Posterior cingulate gyrus (tissue), 11 donors: ENCODE measurements at places on chromosomes 4 and X.

DNA sequence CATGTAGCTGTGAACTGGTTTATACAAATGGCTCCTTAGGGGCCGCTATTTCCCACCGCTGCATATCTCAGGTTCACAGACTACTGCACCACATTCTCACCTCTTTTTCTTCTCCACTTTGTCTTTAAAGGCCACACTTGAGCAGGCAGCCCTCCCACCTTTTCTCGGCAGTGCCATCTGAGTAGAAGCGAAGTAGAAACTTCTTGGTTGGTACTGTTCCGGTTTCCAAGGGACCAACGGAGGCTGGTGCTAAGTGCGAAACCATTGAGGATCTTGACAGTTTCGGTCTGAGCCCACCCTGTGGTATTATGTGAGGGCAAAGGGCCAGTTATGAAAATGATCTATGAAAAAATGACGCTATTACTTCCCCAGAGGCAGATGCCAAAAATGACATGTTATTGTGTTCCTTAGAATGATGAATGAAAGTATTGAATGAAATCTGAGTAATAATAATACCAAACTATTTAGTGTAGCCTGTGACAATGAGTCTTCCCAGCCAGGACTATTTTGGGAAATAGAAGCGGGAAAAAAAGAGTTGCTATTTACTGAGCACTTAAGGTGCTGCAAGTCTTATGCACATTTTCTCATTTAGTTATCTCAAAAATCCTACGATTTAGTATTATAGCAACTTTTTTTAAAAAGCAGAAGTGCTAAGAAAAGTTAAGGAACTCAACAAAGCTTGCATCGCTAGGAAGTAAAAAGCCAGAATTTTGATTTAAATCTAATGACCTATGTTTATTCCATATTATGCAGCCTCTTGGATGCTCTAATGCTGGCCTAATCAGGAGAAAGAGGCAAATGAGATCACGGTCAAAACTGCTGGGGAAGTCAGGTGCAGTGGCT lies 29.6 kb upstream of the CHRNA9 start:
- no peak for DNase-seq

GRCh38 chr4:152478461-152479237 lies 57.2 kb downstream of the FBXW7 start:
- no peak for DNase-seq

- DNase-seq = no peak
These were observed 1284.0 kb downstream of the RAPGEF2 start for GRCh38 chr4:160386846-160387245.

DNA sequence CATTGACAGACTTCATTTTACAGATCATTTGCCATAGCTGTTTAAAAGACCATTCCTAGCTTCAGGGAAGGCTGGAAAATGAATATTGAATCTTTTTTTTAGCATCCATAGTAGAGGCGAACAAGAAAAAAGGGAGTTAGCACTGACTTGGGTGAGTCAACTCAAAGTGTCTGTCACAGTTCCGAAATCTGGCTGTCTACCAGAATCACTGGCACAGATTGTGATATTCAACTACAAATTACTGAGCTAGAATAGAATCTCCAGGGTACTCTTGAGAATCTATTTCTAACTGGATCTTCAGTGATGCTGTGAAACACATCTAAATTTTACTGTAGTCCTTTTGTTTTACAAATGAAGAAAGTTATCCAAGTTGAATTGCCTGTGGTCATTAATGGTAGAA lies 31.5 kb downstream of the SEC24B start:
- no peak for DNase-seq

DNA sequence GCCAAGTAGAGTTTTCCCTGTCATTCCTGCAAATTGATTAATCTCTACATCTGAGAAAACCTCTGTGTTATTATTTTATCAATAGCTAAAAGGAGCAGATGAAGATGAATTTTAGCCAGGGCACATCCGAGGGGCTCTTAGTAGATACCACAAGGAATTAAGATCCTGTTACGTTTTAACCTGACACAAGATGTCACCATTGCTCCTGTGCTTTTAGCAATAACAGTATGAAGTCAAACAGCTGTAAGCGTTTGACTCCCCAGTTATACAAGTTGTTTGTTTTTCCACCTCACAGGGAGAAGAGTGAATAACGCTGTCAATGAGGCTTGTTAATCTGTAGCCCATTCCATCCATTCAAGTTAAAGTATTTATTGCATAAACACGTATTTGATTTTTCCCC lies 76.0 kb upstream of the AP1S2 start:
- no peak for DNase-seq

DNA sequence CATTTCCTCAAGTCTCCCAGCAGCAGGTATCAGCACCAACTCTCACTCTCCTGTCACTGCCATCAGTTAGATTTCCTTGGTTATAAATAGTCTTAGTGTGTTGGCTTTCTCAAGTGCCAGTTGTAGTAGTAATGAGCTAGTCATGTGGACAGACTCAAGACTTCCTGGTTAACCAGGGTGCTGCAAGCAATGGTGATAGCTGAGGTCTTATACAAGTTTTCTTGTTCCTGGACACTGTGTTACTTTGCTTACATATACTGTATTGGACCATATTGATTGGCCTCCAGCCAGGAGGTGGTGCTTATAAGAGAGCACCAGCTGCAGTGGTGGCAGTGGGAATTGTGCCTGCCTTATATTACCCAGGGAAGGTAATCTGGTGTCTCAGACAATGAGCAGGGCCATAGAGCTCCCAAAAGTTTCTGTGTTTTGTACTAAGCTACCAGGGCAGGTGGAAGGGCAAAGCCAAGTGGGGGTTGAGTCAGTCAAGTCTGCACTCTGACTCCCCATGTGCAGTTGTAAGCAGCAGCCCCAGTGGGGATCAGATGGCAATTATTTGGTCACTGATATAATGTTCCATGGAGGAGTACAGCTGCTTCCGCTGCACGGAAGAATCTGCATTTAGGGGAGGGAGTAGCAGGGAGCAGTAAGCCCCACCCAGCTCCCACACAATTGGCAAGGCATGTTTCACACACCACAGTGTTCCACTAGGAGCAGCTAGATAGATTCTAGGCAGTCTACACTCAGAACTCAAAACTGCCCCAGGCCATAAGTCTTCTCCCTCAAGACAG lies 24.1 kb upstream of the ZDHHC15 start:
- DNase-seq = no peak

- DNase-seq = no peak
These were observed 31.1 kb downstream of the ASMT start for GRCh38 chrX:1646009-1646408.

DNA sequence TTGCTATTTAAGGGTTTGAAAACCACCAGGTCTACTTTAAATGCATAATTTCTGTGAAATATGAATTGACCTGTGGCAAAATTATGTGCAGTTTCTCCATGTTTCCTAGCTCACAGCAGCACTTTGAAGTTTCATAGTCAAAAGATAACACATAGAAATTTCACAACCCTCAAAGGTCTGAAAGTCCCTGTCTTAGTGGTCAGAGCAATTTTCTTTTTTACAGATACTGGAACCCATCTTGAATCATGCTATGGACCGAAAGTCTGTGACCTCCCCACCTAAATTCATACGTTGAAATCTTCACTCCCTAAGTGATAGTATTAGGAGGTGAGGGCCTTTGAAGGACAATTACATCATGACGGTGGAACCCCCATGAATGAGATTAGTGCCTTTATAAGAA lies 240.4 kb upstream of the BMP3 start:
- DNase-seq = no peak
